ENCODE measurements at places on chromosomes 1 and 21. TPM values are rescaled to one million over a fixed set of nuclear protein-coding genes. Genes with fewer than 3 reads are reported as not detected.

GRCh38 chr21:45994759-45995685 lies 13.5 kb downstream of the COL6A1 start:
- no peaks in the 10 kb centered on the region for H3K4me1 ChIP-seq
- no peak for DNase-seq
- H3K27ac ChIP-seq = no peak overlapping the region
- H3K36me3 ChIP-seq = no peaks in the 10 kb centered on the region
- H3K27me3 ChIP-seq = no peaks in the 10 kb centered on the region
- H3K4me3 ChIP-seq = no peak overlapping the region

Gene IRF6
- 2.6 TPM for total RNA-seq

Gene AGPAT3
- total RNA-seq = 48.4 TPM

Gene REN
- not detected for total RNA-seq

DNA sequence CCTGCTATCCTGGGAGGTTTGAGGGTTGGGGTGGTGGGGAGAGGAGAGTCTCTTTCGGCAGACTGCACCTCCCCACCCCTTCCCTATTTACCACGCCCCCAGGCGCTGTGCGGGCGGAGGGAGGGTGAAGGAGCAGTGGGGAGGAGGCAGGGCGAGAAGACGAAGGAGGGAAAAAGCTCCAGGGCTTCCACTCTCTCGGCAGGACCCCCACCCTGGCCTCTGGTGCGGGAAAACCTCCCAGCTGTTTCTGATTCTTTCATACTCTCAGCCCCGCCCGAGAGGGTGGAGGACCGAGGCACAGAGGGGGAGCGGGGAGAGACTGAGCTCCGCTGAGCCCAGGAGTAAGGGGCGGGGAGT lies 866 bp upstream of the WNT2B start:
- peak overlapping the region; percentile 59 for H3K4me3 ChIP-seq
- no peaks in the 10 kb centered on the region for H3K36me3 ChIP-seq
- H3K27ac ChIP-seq = no peak overlapping the region
- H3K27me3 ChIP-seq = peaks cover 9% of the 10 kb centered on the region

DNA sequence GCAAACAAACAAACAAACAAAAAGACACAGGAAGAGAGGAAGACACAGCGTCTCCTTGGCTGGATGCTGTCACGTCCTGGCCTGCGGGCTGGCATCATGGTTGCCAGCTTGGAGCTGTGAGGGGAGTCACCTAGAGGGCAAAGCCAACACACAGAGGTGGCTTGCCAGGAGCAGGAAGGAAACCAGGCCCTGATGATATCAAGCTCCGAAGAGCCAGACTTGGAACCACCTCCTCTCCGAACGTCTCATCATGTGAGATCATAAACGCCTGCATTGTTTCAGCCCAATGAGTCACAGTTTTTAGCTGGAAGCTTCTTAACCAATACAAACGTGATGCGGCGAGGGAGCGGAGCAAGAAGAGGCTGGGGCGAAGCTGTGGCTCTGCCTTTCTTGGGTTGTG lies 8.7 kb downstream of the PLA2G2D start:
- no peaks in the 10 kb centered on the region for H3K4me1 ChIP-seq
- no peak overlapping the region for H3K27ac ChIP-seq
- H3K4me3 ChIP-seq = no peak overlapping the region
- no peak for DNase-seq
- no peaks in the 10 kb centered on the region for H3K36me3 ChIP-seq

Gene TMEM240
- 1.6 TPM for total RNA-seq

DNA sequence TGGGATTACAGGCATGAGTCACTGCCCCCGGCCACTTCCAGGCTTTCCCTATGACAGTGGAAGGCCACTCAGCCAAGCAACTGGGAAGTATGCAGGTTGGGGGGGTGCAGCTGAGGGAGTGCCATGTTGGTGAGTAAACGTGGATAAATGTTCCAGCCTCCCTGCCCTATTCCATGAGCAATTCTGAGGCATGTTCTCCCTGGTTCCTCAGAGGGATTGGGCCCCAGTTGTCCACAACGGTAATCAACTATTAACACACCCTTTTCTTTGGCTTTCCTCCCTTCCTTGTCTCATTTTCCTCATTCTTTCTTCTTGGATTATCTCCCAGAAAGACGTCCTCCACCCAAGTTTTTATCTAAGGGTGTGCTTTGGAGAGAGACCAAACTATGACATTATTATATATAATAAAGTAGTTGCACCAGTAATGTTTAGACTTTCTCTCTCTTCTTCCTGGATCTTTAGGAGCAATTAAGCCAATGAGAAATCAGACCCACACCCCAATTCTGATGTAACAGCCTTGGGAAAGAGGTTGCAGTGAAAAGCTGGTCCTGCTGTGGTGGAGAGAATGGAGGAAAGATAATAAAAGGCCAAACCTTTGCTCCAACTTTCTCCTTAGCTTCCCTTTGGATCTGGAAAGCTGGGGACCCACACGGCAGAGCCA lies 6.8 kb upstream of the SLAMF9 start:
- H3K4me3 ChIP-seq = no peak overlapping the region
- DNase-seq = no peak
- H3K27ac ChIP-seq = no peak overlapping the region
- no peaks in the 10 kb centered on the region for H3K4me1 ChIP-seq
- peaks cover 21% of the 10 kb centered on the region for H3K27me3 ChIP-seq

Gene CLCA1
- not detected for total RNA-seq

Gene AMPD1
- total RNA-seq = not detected

DNA sequence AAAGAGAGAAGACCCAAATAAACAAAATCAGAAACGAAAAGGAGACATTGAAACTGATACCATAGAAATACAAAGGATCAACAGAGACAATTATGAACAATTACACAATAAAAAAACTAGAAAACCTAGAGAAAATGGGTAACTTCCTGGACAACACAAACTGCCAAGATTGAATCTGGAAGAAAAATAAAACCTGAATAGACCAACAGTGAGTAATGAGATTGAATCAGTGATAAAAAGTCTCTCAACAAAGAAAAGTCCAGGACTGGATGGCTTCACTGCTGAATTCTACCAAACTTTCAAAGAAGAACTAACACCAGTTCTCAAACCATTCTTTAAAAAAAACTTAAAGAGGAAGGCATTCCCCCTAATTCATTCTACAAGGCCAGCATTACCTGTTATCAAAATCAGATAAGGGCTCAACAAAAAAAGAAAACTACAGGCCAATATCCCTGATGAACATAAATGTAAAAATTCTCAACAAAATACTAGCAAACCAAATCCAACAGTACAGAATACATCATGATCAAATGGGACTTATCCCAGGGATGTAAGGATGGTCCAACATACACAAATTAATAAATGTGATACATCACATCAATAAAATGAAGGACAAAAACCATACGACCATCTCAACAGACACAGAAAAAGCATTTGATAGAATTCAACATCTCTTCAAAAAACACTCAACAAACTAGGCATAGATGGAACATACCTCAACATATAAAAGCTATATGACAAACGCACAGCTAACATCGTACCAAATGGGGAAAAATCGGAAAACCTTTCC lies 119.9 kb downstream of the ACBD6 start:
- no peaks in the 10 kb centered on the region for H3K36me3 ChIP-seq
- no peaks in the 10 kb centered on the region for H3K27me3 ChIP-seq
- H3K27ac ChIP-seq = no peak overlapping the region
- no peak for DNase-seq
- H3K4me3 ChIP-seq = no peak overlapping the region
- no peaks in the 10 kb centered on the region for H3K4me1 ChIP-seq

GRCh38 chr1:93180723-93181613 lies at the start of gene CCDC18:
TSS of gene CCDC18 (plus strand) at chr1:93180724. CDS start at chr1:93183362, 2,638 bp downstream.
- H3K27me3 ChIP-seq = no peaks in the 10 kb centered on the region
- H3K4me3 ChIP-seq = peak within 1 kb of the TSS; percentile 82
- peak; percentile 40 for DNase-seq
- peaks cover 20% of the 10 kb centered on the region for H3K4me1 ChIP-seq
- H3K36me3 ChIP-seq = peaks cover 6% of the 10 kb centered on the region
- H3K27ac ChIP-seq = peak within 1 kb of the TSS; percentile 99

DNA sequence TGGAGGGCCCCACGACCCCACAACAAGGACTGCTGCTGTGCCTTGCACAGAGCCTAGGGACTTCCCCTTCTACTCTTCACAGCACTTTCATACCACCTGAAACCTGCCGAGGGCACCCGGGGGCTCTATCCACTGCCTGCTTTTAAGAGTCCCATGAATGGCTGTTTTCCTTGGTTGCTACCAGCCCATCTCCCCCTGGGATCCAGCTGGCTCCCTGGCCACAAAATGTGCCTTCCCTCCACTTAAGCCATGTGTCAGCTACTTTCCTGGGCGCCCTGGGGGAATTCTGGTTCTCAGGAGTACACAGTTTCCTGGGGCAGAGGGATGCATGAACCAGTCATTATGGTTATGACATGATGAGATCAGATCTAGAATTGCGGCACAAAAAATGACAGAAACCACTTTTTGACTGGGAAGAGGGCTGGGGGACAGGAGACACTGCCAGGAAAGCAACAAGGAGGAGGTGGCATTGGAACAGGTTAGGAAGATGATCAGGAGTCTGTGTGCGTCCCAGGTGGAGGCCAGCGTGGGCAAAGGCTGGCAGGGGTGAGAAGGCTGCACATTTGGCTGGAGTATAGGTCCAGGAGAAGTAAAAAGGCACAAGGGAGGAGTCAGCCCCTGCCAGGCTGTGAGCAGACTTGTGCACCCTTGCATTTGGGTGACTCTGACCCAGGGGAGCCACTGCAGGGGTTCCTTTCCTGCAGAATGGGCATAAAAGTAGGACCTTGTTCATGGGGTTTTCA lies 3.2 kb upstream of the TNFRSF8 start:
- peaks cover 22% of the 10 kb centered on the region for H3K4me1 ChIP-seq
- no peak overlapping the region for H3K27ac ChIP-seq
- H3K36me3 ChIP-seq = no peaks in the 10 kb centered on the region
- no peak overlapping the region for H3K4me3 ChIP-seq
- DNase-seq = no peak
- H3K27me3 ChIP-seq = peaks cover 8% of the 10 kb centered on the region

Gene RALGPS2
- 17.5 TPM for total RNA-seq

GRCh38 chr1:27491748-27492700 lies 2.1 kb upstream of the WASF2 start:
- H3K27me3 ChIP-seq = peaks cover 4% of the 10 kb centered on the region
- no peak overlapping the region for H3K4me3 ChIP-seq
- peaks cover 12% of the 10 kb centered on the region for H3K4me1 ChIP-seq
- DNase-seq = no peak

DNA sequence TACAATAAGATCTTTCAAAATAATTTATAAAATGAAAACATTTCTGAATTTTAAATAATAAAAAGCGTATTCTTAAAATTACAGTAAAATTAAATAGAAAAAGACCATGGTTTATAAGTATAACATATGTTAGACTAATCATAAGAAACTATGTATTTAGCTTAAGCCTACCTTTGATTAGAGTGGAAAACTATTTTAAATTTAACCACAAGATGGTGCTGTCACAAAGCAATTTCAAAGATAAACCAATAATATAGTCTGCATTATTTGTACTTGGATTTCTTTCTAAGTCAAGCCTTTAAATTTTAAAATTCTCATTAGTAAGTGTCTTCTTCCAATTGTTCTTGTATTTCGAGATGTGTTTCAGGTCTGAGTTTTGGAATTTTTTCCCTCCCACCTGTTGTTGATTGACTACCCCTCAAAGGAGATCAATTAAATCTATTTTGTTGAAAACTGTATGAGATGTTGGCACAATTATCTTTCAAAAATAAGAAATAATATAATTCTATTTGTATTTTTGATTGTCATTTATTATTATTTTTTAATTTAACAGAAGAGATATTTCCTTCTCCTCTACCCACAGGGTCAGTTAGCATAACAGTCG lies 459.8 kb downstream of the KCNT2 start:
- no peaks in the 10 kb centered on the region for H3K27me3 ChIP-seq
- H3K36me3 ChIP-seq = no peaks in the 10 kb centered on the region
- H3K4me3 ChIP-seq = no peak overlapping the region

Gene RAVER2
- total RNA-seq = 1.8 TPM

DNA sequence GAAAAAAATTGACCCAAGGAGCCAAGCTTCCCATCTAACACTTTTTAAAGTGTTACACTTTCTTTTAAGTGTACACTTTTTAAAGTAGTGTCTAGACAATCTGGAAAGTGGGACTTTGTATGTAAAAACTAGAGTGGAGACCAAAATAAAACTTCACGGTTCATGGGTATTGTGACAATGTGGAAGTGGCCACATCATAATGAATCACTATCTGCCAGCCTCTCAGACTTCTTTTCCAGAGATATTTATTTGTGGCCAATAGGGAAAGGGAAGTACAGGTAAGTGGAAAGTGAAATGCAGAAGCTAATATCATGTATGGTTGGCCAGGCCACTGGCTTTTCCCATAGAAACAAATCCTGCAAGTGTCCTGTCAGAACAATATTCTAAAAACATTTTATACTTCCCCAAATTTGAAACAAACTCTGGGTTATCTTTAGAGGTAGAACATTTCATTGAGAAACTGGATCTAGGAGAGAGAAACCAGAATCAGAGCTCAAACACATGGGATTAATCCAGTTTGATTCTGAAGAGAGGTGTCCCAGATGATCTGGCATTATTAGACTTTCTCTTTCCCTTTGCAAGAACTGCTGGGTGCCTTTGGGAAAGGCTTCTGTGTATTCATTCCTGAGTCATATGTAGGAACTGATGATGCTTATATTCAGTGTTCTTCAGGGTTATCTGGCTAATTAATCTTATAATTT lies 2.0 kb downstream of the TNFSF18 start:
- no peak overlapping the region for H3K4me3 ChIP-seq
- H3K27ac ChIP-seq = no peak overlapping the region

- H3K36me3 ChIP-seq = no peaks in the 10 kb centered on the region
- no peak overlapping the region for H3K27ac ChIP-seq
- no peaks in the 10 kb centered on the region for H3K27me3 ChIP-seq
- no peaks in the 10 kb centered on the region for H3K4me1 ChIP-seq
- H3K4me3 ChIP-seq = no peak overlapping the region
These were observed 1.1 kb upstream of the KNCN start for GRCh38 chr1:46552357-46553237.

Gene G0S2
- not detected for total RNA-seq

Gene RPTN
- not detected for total RNA-seq

Gene L1TD1
- total RNA-seq = not detected

- no peaks in the 10 kb centered on the region for H3K36me3 ChIP-seq
- H3K27me3 ChIP-seq = no peaks in the 10 kb centered on the region
- H3K4me3 ChIP-seq = no peak overlapping the region
- H3K27ac ChIP-seq = no peak overlapping the region
- no peak for DNase-seq
These were observed 65.3 kb upstream of the MAN1A2 start for GRCh38 chr1:117301901-117302300.

- peaks cover 5% of the 10 kb centered on the region for H3K27me3 ChIP-seq
- H3K27ac ChIP-seq = no peak overlapping the region
- peaks cover 4% of the 10 kb centered on the region for H3K4me1 ChIP-seq
- DNase-seq = no peak
- H3K4me3 ChIP-seq = no peak overlapping the region
- no peaks in the 10 kb centered on the region for H3K36me3 ChIP-seq
These were observed 32.5 kb upstream of the SSX2IP start for GRCh38 chr1:84722794-84723193.

Gene PRELP
- total RNA-seq = not detected

- H3K4me3 ChIP-seq = no peak overlapping the region
- H3K4me1 ChIP-seq = no peaks in the 10 kb centered on the region
- DNase-seq = no peak
- H3K27ac ChIP-seq = no peak overlapping the region
These were observed 27.0 kb upstream of the SLC16A1 start for GRCh38 chr1:112982853-112983536.

- H3K27me3 ChIP-seq = no peaks in the 10 kb centered on the region
- no peak overlapping the region for H3K4me3 ChIP-seq
These were observed 100.0 kb upstream of the RAB4A start for GRCh38 chr1:229170778-229171505.

Gene MAP1LC3C
- not detected for total RNA-seq

GRCh38 chr1:94606471-94606870 lies 64.9 kb upstream of the F3 start:
- no peak for DNase-seq
- H3K27ac ChIP-seq = no peak overlapping the region
- no peak overlapping the region for H3K4me3 ChIP-seq
- no peaks in the 10 kb centered on the region for H3K36me3 ChIP-seq

Measured in T-cell (primary cell).